ENCODE measurements at places on chromosomes 12 and 14. TPM values are rescaled to one million over a fixed set of nuclear protein-coding genes. Genes with fewer than 3 reads are reported as not detected.

DNA sequence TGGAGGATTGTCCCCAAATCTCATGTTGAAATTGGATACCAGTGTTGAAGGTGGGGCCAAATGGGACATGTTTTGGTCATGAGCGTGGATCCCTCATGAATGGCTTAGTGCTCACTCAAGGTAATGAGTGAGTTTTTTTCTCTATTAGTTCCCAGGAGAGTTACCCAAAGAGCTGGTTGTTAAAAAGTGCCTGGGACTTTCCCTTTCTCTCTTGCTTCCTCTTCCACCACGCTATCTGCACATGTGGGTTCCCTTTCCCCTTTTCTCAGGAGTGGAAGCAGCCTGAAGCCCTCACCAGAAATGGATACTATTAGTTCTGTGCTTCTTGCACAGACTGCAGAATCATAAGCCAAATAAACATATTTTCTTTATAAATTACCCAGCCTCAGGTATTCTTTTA lies 465.4 kb downstream of the FSCB start:
- H3K27me3 ChIP-seq, result no peaks in the 10 kb centered on the region
- no peaks in the 10 kb centered on the region for H3K4me1 ChIP-seq
- no peaks in the 10 kb centered on the region for H3K36me3 ChIP-seq
- H3K4me3 ChIP-seq, result no peak overlapping the region
- DNase-seq, result no peak
- no peak overlapping the region for H3K27ac ChIP-seq

- H3K27ac ChIP-seq, result peak overlapping the region; percentile 89
- no peaks in the 10 kb centered on the region for H3K4me1 ChIP-seq
- H3K36me3 ChIP-seq, result peaks cover 86% of the 10 kb centered on the region
- no peak for DNase-seq
Measured at GRCh38 chr12:24860546-24860945, 88.4 kb downstream of the BCAT1 start.

The TOMM20L gene
- total RNA-seq, result not detected

DNA sequence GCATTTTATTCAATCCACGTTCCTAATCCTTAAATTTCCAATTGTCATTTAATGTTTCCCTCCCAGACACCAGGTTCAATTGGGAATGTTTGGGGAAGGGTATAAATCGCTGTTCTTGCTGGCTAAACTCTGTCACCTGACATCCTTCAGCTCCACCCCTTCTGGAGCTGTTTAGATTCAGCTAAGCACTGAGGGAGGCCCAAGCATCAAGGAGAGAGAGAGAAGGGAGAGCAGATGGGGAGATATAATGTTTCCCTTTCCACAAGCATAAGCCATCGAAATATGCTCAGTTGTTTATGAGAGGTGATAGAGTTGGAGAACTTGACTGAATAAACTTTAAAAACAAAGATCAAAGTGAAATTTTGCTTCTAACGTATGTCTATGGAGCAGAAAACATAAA lies 1.8 kb downstream of the ABCC9 start:
- no peak for DNase-seq
- no peak overlapping the region for H3K27ac ChIP-seq
- H3K4me3 ChIP-seq, result peak overlapping the region; percentile 7
- peaks cover 93% of the 10 kb centered on the region for H3K27me3 ChIP-seq
- peaks cover 4% of the 10 kb centered on the region for H3K36me3 ChIP-seq
- H3K4me1 ChIP-seq, result no peaks in the 10 kb centered on the region

The FOXA1 gene
- total RNA-seq, result 51.0 TPM

The P2RX2 gene
- 2.8 TPM for total RNA-seq

- H3K27me3 ChIP-seq, result no peaks in the 10 kb centered on the region
- no peak for DNase-seq
- H3K27ac ChIP-seq, result no peak overlapping the region
- peaks cover 28% of the 10 kb centered on the region for H3K4me1 ChIP-seq
Measured at GRCh38 chr12:94570161-94570560, 80.2 kb downstream of the TMCC3 start.

All from type B pancreatic cell (in vitro differentiated cells).